NCI-H1694 (cell line): ENCODE measurements at places on chromosomes 13 and 19.

GRCh38 chr19:7982103-7982502 is 23.3 kb downstream of the ELAVL1 start:
- DNase-seq = no peak

DNA sequence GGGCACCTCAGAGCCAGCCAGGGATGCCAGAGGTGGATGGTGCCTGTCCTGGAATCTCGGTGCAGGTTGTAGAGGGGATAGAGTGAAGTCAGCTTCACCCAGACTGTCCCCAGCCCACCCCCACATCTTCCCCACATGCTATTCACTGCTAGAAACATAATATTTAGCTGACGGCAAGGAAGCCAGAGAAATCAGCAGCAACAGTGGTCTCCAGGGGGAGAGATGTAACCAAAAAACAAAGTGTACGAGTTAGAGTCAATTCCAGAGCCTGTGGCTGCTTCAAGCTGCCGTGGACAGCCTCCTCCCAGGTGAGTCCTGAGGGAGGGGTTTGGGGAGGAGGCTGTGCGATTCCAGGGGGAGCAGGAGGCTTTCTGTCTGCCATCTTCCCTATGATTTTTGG is 97.6 kb downstream of the ZNF536 start:
- DNase-seq = no peak

GRCh38 chr13:50126263-50126992 is 111.2 kb downstream of the KCNRG start:
- DNase-seq = peak; percentile 13

DNA sequence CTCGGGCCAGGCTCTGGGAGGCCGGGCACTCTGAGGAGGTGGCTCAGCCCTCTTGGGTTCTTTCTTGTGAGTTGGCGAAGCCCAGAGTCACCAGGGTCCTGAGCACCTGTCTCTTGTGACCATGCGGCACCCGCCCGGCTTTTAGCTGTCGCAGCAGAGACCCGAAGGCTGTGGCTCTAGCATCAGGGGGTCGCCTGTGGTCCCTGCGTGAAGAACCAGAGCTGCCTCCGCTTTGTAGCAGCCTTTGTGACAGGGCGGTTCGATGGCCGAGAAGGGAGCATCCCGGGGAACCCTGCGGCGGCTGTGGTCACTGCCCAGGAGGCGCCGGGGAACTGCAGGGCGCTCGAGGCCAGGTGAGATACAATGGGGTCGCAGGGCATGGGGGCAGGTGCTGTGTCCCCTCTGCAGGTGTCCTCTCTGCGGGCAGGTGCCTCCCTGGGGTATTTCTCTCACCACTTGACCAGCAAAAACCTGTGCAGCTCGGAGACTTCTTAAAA is 10.4 kb downstream of the MCF2L start:
- DNase-seq = no peak

DNA sequence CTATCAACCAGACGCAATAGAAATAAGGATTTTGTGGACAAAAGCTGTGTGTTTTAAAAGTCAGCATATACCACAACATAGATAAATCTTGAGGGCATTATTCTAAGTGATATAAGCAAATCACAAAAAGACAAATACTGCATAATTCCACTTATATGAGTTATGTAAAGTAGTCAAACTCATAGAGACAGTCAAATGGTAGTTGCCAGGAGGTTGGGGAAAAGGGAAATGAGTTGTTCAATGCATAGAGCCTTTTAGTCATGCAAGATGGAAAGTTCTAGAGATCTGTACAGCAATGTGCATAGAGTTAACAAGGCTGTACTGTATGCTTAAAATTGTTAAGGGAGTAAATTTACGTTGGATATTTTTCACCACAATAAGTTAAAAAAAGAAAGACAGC is 244.7 kb downstream of the DCT start:
- no peak for DNase-seq

DNA sequence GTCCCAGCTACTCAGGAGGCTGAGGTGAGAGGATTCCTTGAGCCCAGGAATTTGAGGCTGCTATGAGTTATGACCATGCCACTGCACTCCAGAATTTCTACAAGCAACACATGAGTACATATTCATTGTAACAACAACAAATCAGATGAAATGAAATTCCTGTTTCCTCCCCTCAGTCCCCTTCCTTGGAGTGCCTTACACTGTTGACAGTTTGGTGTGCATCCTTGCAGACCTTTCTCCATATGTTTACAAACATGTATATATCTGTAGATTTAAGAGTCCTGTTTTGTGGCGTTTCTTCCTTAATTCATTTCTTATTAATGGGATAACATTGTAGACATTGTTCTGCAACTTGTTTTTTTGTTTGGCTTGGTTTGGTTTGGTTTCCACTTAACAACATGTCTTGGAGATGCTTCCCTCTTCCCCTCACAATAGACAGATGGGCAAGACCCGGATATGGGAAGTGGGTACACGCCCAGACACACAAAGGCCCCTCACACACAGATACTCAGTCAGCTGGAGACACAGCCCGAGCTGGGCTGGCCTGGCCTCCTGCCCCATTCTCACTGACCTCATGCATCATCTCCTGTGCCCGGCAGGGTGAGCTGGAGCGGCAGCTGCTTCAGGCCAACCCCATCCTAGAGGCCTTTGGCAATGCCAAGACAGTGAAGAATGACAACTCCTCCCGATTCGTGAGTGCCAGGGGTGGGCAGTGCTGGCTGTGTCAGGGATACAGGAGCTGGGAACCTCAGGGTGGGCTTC is 21.7 kb downstream of the MYH14 start:
- no peak for DNase-seq

DNA sequence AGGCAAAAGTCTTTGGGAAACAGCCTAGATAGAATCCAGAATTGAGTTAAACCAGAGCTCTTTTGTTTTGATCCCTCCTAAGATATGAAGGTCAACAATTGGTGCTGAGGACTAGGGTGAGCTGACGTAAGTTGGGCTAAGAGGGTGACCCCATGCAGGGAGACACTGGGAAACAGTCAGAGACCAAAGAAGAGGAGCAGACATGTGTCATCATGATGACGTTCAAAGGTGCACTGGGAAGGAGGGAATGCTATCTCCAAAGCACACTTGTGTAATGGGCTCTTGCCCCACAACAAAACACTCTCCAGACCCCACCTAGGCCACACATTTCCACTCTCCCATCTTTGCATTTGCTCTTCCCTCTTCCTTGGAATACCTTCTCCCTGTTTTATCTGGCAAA is 481.4 kb downstream of the COG6 start:
- no peak for DNase-seq

DNA sequence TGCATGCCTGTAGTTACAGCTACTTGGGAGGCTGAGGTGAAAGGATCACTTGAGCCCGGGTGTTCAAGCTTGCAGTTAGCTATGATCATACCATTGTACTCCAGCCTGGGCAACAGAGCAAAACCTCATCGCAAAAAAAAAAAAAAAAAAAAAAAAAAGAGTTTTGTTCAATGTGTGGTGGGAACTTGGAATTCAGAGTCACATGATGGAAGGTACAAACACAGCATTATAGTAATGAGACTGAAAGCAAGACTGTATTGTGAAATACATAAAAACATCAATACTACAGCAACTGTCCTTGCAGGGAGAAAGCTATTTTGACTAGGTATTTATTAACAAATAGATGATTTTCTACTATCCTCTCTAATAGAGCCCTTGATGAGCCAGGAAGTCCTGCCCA is 393.2 kb downstream of the DLEU7 start:
- DNase-seq = no peak

DNA sequence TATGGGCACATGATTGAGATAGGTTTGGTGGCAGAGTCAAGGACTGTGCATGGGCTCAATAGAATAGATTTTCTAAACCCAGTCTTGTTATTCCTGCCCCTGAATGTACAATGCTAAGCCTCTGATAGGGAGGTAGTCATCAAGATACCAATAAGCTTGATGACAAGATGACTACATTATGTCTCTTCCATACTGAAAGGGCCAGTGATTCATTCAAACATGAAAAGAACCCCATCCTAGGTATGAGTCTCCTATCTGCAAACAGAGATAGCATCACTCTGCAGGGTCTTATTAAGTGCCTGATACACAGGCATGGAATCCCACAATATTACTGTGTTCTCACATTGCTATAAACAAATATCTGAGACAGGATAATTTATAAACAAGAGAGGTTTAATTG is 40.3 kb upstream of the UFM1 start:
- no peak for DNase-seq
